ENCODE measurements at places on chromosomes 11 and 22.

DNA sequence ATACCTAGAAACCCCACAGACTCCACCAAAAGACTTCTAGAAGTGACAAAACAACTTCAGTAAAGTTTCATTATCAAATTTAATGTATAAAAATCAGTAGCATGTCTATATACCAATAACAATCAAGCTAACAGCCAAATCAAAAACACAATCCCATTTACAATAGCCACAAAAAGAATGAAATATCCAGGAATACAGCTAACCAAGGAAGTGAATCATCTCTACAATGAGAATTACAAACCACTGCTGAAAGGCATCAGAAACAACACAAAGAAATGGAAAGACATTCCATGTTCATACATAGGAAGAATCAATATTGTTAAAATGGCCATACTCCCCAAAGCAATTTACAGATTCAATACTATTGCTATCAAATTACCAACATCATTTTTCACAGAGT, 46.0 kb downstream of the PRCP start:
- DNase-seq, result no peak

- no peak for DNase-seq
These were observed 552.8 kb downstream of the MIAT start for GRCh38 chr22:27210111-27210730.

DNA sequence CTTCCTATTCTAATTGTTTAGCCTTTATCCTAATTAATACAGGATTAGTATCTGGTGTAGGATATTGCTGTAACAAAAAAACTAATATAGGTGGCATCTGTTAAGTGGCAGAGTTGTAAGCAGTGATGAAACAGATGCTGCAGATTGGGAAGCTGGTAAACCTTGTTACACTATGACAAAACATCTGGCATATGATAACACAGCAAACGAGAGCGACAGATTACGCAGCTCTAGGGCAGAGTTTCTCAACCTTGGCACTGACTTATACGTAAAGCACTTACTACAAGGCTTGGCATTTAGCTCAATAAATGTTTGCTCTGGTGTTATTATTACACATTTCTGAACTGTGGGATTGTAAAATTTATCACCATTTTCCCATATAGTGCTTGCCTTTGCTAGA, 137.0 kb downstream of the ATG16L2 start:
- DNase-seq, result peak; percentile 62

- DNase-seq, result no peak
These were observed 1.7 kb upstream of the SPI1 start for GRCh38 chr11:47380078-47380477.

GRCh38 chr11:125398994-125399640, 96.9 kb downstream of the FEZ1 start:
- no peak for DNase-seq

DNA sequence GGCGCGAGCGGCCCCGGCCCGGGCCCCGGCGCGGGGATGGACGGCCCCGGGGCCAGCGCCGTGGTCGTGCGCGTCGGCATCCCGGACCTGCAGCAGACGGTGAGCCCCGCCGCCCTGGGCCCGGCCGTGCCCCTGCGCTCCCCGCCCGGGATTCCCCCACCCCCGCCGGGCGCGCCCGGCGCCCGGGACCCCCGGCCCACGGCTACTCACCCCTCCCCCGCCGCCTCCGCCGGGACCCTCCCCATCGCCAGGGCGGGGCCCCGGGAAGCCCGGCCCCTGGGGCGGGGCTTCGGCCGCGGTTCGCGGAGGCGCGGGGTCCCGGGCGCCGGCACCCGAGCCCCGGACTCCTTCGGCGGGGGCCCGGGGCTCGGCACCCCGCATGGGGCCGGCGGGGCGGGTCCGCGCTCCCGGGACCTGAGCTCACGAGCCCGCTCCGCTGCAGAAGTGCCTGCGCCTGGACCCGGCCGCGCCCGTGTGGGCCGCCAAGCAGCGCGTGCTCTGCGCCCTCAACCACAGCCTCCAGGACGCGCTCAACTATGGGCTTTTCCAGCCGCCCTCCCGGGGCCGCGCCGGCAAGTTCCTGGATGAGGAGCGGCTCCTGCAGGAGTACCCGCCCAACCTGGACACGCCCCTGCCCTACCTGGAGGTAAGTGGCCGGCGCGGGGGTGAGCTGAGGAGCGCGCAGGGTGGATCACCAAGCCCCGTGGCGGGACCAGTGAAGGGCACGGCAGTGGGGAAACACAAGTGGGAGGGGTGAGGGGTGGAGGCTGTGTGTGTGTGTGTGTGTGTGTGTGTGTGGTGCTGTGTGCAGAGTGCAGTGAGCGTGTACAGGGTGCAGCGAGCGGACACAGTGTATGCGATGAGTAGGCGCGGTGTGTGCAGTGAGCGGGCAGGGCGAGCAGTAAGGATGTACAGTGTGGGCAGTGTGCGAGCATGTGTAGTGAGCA, 2.3 kb downstream of the SHANK3 start:
- DNase-seq, result no peak

- DNase-seq, result no peak
These were observed 8.2 kb downstream of the SOX6 start for GRCh38 chr11:16347928-16348685.

- DNase-seq, result no peak
These were observed 29.7 kb upstream of the RASD2 start for GRCh38 chr22:35510951-35511350.

- no peak for DNase-seq
These were observed 913.0 kb upstream of the CNTN5 start for GRCh38 chr11:98107736-98108135.

- DNase-seq, result no peak
These were observed 21.0 kb upstream of the BARX2 start for GRCh38 chr11:129354691-129355090.

All from hematopoietic multipotent progenitor cell treated with erythropoietin and hydrocortisone succinate and interleukin-3 and kit ligand, for 8 days (in vitro differentiated cells).